Common myeloid progenitor, CD34-positive (primary cell): ENCODE measurements at places on chromosomes 3 and 15.

GRCh38 chr3:87120881-87121280, 106.2 kb upstream of the CHMP2B start:
- DNase-seq, result no peak

GRCh38 chr3:122974764-122975162, 52.8 kb downstream of the SEMA5B start:
- peak; percentile 17 for DNase-seq

GRCh38 chr15:57432141-57432741, 55.9 kb downstream of the CGNL1 start:
- no peak for DNase-seq

GRCh38 chr15:62519900-62520299, 354.8 kb upstream of the C2CD4B start:
- DNase-seq, result no peak

- no peak for DNase-seq
Measured at GRCh38 chr3:128079823-128080222, 27.6 kb downstream of the SEC61A1 start.
